ENCODE measurements at places on chromosomes 7 and 10.

DNA sequence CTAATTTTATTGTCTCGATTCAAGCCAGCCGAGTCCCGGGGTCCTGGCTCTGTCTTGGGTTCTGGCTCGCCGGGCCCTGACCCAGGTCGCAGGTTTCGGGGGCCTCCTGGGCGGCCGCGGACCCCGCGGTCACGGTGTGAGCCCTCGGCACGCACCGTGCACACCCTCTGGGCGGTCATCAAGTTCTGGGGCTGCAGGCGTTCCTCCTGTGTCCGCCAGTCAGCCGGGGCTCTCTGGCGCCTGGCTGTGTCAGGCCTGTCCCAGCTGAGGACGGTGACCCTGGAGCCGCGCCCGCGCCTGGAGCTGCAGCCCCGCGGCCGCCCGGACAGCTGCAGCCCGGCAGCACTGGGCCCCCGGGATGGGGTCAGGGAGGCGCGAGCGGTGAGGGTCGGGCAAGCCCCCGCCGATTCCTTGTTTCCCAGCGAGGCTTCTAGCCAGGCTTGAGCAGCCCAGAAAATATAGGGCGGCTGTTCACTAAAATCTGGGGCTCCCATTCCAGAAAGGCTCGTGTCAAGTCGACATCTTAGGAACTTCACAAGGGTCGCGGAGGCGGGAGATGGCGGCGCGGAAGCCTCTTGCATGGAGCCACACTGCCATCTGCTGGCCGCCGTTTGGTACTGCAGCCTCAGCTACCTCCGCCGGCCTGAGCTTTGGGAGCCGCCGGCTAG is 4.2 kb upstream of the HOXA7 start:
- peak; percentile 88 for DNase-seq

GRCh38 chr7:116101704-116102103 is 71.1 kb upstream of the TFEC start:
- no peak for DNase-seq

- no peak for DNase-seq
These were observed 56.0 kb downstream of the SH3PXD2A start for GRCh38 chr10:103799341-103799740.

GRCh38 chr7:151210087-151210854 is at the start of gene H2BK1:
TSS of gene H2BK1 (minus strand) at chr7:151210488. CDS start at chr7:151210318, 170 bp downstream.
- DNase-seq, result no peak

DNA sequence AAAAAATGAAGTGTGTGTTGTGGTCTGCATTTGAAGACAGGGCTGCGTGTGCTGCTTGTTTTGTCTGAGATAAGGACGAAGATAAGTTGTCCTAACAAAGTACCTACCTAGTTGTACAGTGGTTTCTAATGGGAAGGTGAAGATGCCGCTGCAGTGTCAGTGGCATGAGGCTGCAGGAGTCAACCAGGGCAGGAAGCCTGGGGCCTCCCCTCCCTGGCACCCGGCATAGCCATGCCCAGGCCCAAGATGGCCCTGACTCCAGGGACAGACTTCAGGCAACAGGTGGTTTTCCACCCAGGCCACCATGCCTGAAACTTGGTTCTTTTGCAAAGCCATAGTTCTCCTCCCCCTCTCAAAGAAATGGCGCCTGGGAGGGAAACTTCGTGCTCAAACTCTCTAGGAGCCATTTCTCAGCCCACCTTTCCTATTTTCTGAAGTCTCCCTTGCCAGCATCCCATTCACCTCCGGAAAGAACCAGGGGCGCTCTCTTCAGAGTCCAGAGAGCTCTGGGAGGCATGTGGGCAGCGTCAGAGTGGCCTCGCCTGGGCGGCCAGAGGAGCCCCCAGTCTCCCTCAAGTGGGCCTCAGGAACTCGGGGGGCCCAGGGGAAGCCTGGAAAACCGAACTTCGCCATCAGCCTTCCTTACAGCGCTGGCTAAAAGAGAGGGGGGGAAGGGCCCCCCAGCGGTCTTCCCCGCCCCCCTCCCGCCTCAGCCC is 2.1 kb upstream of the KAT6B start:
- DNase-seq, result peak; percentile 45

DNA sequence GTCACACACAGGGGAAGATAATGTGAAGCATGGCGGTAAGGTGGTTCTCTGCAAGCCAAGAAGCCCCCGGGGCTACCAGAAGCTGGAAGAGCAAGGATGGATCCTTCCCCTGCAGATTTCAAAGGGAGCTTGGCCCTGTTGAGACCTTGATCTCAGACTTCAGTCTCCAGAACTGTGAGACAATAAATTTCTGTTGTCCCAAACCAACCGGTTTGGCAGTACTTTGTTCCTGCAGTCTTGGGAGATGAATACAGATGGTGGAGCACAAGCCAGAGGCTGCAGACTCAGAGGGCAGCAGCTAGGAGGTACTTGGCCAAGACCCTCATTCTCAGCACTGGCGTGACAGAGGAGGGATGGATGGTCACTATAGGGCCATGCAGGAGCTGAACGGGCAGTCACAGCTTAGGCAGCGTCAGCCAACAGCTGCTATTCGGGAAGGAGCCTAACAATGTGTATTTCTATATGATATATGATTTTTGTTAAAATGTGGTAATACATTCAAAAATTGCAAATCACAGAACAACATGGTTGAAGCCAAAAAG is 387.3 kb downstream of the TNS3 start:
- no peak for DNase-seq

DNA sequence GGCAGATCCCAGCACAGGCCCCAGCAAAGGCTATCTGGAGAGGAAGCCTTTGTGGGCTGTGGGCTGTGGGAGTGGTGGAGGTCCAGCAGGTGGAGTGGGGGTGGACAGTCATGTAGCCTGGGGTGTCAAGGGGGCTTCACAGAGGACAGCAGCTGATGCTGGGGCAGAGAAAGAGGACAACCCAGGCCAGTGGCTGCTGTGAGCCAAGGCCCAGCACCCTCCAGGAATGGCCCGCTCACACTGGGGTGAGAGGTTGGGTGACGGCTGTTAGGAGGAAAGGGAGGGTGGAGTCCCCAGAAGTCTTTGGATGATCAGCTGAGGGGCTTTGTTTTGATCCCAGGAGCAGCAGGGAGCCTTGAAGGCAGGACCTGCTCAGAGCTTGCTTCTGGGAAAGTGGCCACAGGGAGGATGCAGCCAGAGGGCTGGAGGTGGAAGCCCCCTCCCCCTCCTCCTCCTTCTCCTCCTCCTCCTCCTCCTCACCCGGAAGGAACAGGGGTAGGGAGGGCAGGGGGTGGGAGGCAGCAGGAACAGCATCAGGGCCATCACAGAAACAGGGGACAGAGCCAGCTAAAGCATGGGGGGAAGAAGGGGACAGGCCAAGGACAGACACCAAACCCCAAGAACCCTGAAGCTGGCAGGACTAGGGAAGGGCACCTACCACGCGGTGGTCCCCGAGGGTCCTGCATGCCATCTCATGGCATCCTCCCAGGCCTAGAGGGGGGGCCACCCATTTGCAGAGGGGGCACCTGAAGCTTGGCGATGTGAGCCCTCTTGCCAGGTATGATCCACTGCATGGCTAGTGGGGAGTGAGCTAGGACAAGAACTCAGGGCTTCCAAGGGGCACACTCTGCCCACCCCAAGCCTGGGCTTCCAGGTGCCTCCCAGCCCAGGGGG is 144.9 kb downstream of the GRID1 start:
- no peak for DNase-seq

DNA sequence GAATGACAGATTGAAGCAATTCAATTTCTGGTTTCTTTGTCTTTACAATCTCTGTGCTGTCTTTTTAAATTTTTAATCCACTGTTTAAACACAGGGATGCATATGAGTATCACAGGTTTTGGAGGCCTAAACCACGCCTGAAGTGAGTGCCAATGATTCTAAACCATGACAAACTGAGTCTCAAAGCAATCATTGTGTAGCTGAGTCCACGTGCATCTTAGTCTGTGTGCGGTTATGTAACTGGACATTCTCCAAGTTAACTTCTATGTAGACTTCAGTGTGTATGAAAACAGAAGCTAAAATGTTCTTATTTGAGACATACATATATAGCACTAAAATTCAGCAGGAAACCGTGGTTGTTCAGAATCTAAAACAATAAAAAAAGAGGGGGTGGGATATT is 79.3 kb upstream of the ST8SIA6 start:
- DNase-seq, result no peak

GRCh38 chr7:101676956-101677355 is 47.9 kb upstream of the MYL10 start:
- no peak for DNase-seq

DNA sequence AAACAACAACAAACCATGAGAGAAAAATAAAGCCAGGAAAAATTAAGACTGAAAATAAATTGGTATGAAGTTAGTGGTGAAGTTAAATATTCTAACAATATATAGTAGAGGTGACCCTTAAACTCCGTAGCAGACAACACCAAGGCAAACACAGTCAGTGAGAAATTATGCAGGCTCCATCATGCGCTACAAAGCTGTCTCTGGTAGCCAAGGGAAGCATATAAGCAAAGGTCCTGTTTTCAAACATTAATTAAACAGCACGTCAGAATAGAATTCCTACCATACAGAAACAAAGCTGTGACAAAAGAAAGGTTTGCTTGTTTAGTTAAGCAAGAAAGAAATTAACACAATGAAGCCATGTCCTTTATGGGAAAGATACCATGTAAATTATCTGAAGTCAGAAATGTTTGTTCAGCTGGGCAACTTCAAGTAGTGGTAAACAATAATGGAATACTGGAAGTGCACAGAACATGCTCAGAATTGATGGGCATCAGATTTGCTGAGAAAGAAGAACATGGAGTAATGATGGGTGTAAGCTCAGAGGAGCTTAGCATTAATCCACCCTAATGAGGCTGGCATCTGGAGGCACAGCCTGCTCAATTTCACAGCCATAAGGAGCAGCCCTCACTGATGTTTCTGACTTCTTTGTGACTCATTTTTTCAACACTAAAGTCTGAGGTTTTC is 75.7 kb downstream of the IGF2BP3 start:
- no peak for DNase-seq

DNA sequence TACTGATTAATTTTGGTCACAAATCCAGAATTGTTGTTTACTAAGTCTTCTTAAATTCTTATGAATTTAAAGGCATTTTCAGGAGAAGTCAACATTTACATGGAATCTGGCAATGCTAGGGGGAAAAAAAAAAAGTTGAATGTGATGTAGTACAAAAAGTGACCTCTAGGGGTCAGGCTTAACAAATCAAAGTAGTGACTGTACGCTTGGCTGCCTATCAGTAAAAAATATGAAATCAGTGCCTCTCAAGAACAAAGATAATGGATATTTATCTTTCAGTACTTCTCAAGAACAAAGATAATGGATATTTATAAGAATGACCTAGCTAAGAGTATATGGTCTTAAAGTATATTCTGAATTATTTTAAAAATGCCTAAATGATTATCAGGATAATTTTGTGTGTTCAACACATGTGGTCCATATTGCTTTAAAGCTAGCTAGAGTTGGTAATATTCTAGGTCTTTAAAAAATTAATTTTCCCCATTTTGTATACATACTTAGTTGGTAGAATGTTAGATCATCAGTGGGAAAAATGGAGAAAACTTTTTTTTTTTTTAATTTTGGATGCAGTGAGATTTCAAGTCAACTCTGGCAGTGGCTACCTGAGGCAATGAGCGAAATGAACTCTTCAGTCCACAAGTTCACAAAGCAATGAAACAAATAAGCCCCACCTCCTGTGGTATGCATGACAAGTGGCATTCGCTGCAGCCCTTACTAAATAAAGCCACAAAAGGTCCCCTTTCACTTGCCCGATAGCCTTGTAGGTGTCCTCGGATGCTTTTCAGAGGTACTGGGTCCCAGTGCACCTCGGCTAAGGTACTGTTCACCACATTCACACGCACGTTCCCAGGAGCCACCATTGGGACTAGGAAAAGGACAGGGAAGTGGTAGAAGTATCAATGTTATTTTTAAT is 51.2 kb upstream of the LAMB4 start:
- no peak for DNase-seq

DNA sequence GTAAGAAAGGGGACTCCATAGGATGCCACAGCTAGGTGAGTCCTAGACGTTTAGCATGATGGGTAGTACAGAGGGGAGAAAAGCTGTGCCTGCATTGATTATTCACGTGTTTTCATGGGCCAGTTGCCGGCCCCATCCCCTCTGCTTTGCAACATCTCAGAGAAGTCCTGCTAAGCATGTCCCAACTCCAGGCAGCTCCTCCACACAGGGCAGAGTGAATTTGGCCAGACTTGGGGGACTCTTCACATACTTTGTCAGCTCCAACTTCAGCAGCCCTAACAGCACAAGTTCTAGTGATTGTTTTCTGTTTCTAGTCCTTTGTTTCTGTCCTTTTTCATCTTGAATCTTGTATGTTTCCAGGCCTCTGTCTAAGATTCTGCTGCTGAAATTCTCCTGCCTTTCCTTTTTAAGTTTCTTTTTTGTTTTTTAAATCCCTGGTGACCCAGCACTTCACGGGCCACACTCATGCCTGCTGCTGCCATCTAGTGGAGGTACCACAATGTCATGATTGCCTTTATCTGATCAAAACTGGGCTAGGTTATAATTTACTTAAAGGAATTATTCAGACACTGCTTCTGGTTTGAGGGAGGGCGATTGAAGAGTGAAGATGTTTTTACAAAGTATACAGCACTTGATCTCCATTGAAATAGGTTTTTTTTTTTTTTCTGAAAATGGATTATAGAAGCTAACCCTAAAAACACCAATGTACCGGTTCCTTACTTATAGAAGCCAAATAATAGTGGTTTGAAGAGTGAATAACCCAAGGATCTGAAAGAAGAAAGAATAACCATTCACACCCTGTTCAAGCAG is 276.9 kb downstream of the CSTF2T start:
- no peak for DNase-seq

DNA sequence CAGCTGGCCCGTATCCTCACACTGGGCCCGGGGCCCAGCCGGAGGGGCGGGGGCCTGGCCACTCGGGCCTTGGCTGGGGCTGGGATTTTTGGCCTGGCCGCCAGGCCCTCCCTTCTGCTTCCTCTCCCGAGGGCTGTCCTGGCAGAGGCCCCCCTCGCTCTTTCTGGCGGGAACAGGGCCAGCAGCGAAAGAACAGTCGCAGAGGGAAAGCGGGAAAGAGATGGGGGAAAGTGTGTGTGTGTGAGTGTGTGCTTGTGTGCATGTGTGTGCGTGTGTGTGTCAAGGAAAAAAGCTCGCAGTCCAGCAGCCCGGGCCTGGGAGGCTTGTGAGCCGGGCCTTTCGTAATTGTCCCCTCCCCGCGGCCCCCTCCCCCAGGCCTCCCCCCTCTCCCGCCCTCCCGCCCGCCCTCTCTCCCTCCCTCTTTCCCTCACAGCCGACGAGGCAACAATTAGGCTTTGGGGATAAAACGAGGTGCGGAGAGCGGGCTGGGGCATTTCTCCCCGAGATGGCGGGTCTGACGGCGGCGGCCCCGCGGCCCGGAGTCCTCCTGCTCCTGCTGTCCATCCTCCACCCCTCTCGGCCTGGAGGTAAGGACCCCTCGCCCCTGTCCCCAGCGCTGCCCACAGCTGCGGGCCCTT is at the start of gene ELN:
Gene ELN, plus strand, starts transcription at position 491 of the 638 bp plus-strand sequence. Its CDS starts 15 bp downstream, at position 506.
- no peak for DNase-seq

DNA sequence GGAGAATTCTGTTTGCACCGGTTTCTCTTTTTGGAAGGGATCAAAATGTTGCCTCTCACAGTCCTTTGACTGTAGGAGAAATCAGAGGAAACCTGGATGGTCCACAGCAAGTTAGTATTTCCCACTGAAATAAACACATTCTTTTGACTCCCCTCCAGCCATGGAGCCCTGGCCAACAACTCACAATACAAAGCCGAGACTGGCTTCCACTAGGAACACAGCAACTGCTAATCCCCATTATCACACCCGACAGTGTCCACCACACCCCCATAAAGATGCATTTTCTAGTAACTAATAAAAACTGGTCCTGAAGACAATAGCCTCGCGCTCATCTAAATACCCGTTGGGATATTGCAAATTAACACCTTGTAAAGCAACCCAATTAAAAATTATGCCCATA is 798 bp upstream of the MACROH2A2 start:
- DNase-seq, result no peak
